ENCODE measurements at places on chromosomes 5 and 9. TPM values are rescaled to one million over a fixed set of nuclear protein-coding genes. Genes with fewer than 3 reads are reported as not detected.

- DNase-seq, result no peak
- no peaks in the 10 kb centered on the region for H3K27me3 ChIP-seq
- no peak overlapping the region for H3K27ac ChIP-seq
- H3K4me3 ChIP-seq, result no peak overlapping the region
- no peaks in the 10 kb centered on the region for H3K4me1 ChIP-seq
Observed at GRCh38 chr9:90724112-90724511, 77.5 kb upstream of the SYK start.

DNA sequence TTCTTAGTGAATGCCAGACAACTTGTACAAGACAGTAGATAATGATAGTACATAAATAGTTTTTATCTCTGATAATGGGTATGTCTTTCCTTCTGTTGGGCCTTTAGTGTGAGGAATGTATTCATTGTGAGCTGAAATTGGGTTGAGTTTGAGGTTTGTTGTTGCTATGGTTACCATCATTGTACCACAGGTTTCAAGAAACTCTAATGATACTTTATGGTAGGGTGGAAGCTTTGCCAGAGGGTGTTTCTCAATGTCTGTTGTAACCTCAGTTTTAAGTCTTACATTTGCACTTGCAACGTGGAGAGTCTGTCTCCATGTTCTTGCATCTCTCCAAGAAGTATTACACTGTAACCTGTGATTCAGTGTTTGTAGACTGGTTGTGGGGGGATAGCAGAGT lies 1550.1 kb downstream of the MAT2B start:
- DNase-seq, result no peak
- no peak overlapping the region for H3K27ac ChIP-seq
- H3K4me1 ChIP-seq, result no peaks in the 10 kb centered on the region
- no peak overlapping the region for H3K4me3 ChIP-seq
- no peaks in the 10 kb centered on the region for H3K27me3 ChIP-seq

Gene PCYOX1L
- total RNA-seq, result 16.6 TPM

GRCh38 chr9:82797534-82797933 lies 265.4 kb downstream of the RASEF start:
- no peaks in the 10 kb centered on the region for H3K4me1 ChIP-seq
- H3K27me3 ChIP-seq, result no peaks in the 10 kb centered on the region
- no peaks in the 10 kb centered on the region for H3K36me3 ChIP-seq
- no peak overlapping the region for H3K4me3 ChIP-seq

DNA sequence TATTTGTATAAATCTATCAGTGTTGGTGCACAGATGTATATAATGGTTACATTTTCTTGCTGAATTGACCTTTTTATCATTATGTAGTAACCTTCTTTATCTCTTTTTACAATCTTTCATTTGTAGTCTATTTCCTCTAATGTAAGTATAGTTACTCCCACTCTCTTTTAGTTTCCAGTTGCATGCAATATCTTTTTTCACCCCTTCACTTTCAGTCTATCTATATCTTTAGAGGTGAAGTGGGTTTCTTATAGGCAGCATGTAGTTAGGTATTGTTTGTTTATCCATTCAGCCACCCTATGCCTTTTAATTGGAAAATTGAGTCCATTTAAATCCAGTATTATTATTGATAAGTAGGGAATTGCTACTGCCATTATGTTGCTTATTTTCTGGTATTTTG lies 6.1 kb upstream of the EMB start:
- DNase-seq, result no peak
- no peak overlapping the region for H3K27ac ChIP-seq
- no peak overlapping the region for H3K4me3 ChIP-seq

Gene TMEM252
- not detected for total RNA-seq

DNA sequence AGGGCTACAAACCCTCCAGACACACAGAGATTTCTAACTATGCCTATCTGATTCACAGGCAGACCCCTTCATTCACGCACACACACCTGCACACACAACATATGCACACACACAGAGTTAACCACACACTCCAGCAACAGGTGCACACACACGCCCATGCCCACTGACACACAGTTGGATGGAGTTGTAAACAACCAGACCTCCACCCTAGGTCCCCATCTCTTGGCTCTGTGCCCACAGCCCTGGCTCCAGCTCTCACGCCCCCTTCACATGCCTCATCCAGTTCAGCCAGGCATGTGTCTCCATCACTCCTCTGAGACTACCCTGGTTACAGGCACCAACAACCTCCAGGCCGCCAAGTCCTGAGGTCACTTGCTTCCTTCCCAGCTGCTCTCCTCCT lies 61.1 kb downstream of the PSD2 start:
- no peak overlapping the region for H3K4me3 ChIP-seq
- H3K4me1 ChIP-seq, result no peaks in the 10 kb centered on the region
- H3K27me3 ChIP-seq, result no peaks in the 10 kb centered on the region
- H3K27ac ChIP-seq, result no peak overlapping the region

DNA sequence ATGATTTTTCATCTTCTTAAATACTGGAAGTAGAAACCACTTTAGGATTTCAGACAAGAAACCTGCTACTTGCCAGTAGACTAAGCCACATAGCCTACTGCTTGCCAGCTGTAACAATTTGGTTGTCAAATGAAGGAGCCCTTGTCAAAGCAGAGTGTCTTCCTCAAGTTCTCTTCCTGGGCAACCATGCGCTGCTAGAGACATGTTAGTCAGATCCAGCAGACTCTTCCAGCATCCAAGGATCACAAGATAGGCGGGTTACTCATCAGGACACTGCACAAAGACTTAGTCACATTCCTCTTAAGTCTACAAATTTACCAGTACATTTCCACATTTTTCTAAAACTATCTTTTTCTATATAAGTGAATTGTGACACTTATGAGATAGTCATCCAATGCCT lies 24.4 kb downstream of the SKIC3 start:
- H3K27ac ChIP-seq, result no peak overlapping the region
- H3K27me3 ChIP-seq, result no peaks in the 10 kb centered on the region

DNA sequence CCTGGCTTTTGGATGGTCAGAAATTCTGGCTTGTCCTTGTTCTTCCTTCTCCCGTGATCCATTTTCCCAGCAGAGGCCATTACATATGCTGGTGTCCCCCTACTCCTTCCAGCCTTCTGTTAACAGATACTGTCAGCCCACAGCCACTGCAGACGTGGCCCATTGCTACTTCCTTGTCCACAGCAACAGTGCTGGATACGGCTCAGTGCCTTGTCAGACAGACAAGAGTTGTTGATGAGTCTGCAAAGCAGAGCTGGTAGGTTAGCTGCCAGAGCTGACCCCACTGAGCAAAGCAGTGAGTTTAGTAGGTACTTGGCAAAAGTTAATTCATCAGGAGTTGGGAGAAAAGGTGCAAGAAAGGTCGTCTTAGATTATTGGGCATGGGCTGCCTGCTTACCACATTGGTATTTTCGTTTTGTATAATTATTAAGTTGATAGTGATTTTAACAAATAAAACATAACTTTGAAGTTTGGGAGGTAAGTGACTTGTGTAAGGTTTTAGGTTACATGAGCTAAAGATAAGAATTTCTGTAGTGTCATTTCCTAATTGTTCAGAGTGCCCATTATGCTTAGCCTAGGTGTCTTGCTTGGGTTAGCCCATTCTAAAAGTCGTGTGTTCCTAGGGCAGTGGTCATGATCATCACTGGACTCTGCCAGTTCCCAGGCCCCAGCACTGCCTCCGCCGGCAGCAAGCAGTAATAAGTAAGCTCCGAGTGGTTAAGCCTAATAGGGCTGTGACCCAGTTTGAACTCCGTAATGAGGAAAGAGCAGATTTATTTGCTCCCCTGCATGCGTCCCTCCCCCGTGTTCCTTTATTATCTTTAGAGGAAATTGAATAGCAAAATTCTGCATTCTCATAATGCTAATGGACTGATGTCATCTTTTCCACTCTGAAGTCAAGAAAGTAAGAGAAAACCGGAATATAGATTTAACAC lies 292.0 kb downstream of the FANCC start:
- no peaks in the 10 kb centered on the region for H3K27me3 ChIP-seq
- no peak overlapping the region for H3K27ac ChIP-seq
- no peak overlapping the region for H3K4me3 ChIP-seq
- H3K4me1 ChIP-seq, result no peaks in the 10 kb centered on the region
- DNase-seq, result no peak
- no peaks in the 10 kb centered on the region for H3K36me3 ChIP-seq

Gene ALDOB
- not detected for total RNA-seq

Gene GRIN3A
- not detected for total RNA-seq

GRCh38 chr5:115461506-115462290 lies 82.9 kb downstream of the FEM1C start:
- H3K4me1 ChIP-seq, result no peaks in the 10 kb centered on the region
- DNase-seq, result no peak
- H3K36me3 ChIP-seq, result no peaks in the 10 kb centered on the region
- H3K27ac ChIP-seq, result no peak overlapping the region

DNA sequence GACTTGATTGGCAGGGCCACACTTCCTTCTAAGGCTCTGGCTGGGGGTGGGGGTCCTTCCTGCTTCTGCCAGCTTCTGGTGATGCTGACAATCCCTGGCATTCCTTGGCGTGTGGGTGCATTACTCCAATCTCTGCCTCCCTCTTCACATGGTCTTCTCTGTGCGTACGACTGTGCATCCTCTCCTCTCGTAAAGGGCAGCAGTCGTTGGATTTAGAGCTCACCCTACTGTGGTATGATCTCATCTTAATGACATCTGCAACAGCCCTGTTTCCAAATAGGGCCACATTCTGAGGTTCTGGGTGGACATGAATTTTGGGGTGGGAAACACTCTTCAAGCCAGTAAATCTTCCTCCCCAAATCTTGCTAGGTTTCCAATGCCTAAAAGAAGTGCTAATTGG lies 36.8 kb downstream of the ROPN1L start:
- no peak for DNase-seq
- H3K27me3 ChIP-seq, result no peaks in the 10 kb centered on the region
- no peak overlapping the region for H3K27ac ChIP-seq
- H3K4me1 ChIP-seq, result no peaks in the 10 kb centered on the region
- no peak overlapping the region for H3K4me3 ChIP-seq

DNA sequence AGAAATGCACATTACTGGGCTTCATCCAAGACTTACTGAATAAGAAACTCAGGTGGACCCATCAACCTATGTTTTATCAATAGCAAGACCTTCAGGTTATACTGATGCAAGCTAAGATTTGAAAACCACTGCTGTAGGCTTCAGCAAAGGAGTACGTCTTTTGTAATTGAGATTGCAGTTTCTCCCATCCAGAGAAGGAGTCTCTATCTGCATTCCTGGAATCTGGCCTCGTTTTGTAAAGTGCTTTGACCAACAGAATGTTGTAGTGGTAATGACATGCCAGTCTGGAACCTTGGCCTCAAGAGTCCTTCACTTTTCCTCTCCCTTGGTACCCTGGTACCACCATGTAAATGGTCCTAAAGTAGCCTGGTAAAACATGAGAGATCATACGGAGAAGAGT lies 32.2 kb upstream of the ELAVL2 start:
- no peaks in the 10 kb centered on the region for H3K27me3 ChIP-seq
- H3K27ac ChIP-seq, result no peak overlapping the region
- no peak for DNase-seq
- no peaks in the 10 kb centered on the region for H3K36me3 ChIP-seq
- H3K4me1 ChIP-seq, result no peaks in the 10 kb centered on the region

- H3K4me3 ChIP-seq, result no peak overlapping the region
- H3K27ac ChIP-seq, result no peak overlapping the region
- no peak for DNase-seq
Observed at GRCh38 chr5:99936911-99937310, 598.3 kb upstream of the FAM174A start.

GRCh38 chr5:132825834-132826391 lies 4.5 kb downstream of the SHROOM1 start:
- no peak overlapping the region for H3K27ac ChIP-seq
- H3K4me1 ChIP-seq, result peaks cover 17% of the 10 kb centered on the region
- no peak for DNase-seq

- no peak overlapping the region for H3K4me3 ChIP-seq
- H3K36me3 ChIP-seq, result no peaks in the 10 kb centered on the region
- H3K27ac ChIP-seq, result no peak overlapping the region
- H3K27me3 ChIP-seq, result no peaks in the 10 kb centered on the region
Observed at GRCh38 chr5:94312298-94312697, 306.1 kb downstream of the KIAA0825 start.

DNA sequence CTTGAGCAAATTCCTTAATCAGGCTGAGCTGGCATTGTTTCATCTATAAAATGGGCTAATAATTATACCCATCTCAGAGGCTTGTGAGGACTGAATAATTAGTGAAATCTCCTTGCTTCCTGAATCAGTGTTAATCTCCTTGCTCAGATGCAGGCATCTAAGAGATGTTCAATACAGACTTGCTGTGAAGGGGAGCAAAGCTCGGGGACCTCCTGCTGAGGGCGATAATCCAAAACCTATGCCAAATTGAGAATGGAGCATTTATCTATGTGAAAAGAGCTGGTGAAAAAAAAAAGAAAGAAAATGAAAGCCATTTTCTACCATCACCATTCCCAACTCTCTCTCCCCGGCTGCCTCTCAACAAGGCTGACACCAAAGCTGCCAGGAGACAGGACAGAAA lies 37.3 kb downstream of the ADRA1B start:
- no peak overlapping the region for H3K4me3 ChIP-seq
- H3K27ac ChIP-seq, result no peak overlapping the region
- no peaks in the 10 kb centered on the region for H3K27me3 ChIP-seq
- H3K36me3 ChIP-seq, result no peaks in the 10 kb centered on the region

GRCh38 chr9:70679845-70680244 lies 265.4 kb upstream of the KLF9 start:
- H3K27ac ChIP-seq, result no peak overlapping the region
- H3K4me3 ChIP-seq, result no peak overlapping the region
- no peaks in the 10 kb centered on the region for H3K27me3 ChIP-seq
- DNase-seq, result no peak
- no peaks in the 10 kb centered on the region for H3K36me3 ChIP-seq
- no peaks in the 10 kb centered on the region for H3K4me1 ChIP-seq

- H3K4me1 ChIP-seq, result peaks cover 6% of the 10 kb centered on the region
- H3K4me3 ChIP-seq, result no peak overlapping the region
- H3K27me3 ChIP-seq, result peaks cover 2% of the 10 kb centered on the region
Observed at GRCh38 chr9:97382099-97382718, 29.7 kb upstream of the TDRD7 start.

DNA sequence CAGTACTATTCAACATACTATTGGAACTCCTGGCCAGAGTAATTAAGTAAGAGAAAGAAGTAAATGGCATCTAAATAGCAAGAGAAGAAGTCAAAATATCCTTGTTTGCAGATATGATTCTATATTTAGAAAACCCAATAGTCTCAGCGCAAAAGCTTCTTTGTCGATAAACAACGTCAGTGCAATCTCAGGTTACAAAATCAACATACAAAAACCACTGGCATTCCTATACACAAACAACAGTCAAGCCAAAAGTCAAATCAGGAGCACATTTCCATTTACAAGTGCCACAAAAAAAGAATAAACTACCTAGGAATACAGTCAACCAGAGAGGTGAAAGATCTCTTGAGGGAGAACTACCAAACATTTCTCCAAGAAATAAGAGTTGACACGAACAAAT lies 1901.9 kb upstream of the ACO1 start:
- no peaks in the 10 kb centered on the region for H3K4me1 ChIP-seq
- no peak overlapping the region for H3K27ac ChIP-seq
- no peaks in the 10 kb centered on the region for H3K27me3 ChIP-seq
- no peak overlapping the region for H3K4me3 ChIP-seq
- H3K36me3 ChIP-seq, result no peaks in the 10 kb centered on the region

- H3K27ac ChIP-seq, result no peak overlapping the region
- DNase-seq, result no peak
- H3K36me3 ChIP-seq, result no peaks in the 10 kb centered on the region
- no peaks in the 10 kb centered on the region for H3K4me1 ChIP-seq
Observed at GRCh38 chr5:79105868-79106267, 5.7 kb upstream of the BHMT start.
